Stimulated activated CD4-positive, alpha-beta T cell treated with anti-CD3 and anti-CD28 coated beads, Interleukin-4, amount 100 ng/mL, for 4 hours (primary cell): ENCODE measurements at places on chromosomes 5 and 9.

- no peak for DNase-seq
These were observed 6.2 kb downstream of the RBM22 start for GRCh38 chr5:150694612-150695011.

DNA sequence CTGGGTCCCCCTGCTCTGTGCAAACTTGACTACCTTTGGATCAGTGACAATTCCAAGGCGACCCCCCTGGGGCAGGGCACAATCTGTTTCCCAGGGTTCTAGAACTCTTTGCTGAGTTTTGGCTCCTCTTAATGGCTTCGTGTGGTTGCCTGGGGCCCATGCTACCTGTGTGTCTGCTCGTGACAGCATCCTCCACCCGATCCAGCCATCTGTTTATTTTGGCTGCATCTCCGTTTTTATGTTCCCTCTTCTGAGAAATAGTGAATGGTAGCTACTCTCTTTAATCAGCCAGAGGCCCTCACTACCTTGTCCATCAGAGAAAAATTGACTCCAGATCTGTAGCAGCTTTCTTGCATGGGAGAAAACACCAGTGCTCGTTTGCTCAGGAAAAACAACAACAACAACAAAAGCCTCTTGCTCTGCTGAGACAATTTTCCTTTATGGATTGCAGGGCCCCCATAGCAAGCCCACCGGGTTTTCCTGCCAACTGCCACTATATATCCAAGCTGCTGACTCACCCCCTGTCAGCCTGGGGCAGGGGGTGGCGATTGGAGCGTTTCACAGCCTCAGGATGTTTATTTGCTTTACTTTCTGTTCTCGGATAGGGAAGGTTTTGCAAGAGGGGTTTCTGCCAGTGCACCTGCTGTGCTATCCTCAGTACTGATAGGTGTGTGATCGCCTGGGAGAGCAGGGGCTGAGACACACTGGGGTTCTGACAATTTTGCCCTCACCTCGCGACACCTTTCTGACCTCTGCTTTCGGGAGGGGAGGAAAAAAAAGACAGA is 607.8 kb downstream of the BNC2 start:
- DNase-seq = no peak

DNA sequence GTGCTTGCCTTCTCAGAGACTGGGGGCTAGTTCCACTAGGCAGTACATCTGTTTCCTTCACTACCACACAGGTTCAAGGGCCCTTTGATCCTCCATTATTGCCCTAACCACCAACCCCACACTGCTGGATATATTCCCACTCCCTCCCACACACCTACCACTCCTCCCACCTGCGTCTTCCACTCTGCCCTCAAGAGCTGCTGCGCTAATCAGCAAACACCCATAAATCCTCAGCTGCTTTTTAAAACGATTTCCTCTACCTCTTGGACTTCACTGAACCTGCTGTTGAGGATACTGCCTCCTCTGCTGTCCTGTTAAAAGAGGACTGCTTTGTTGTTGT is 120.9 kb downstream of the MAPKAP1 start:
- DNase-seq = no peak

GRCh38 chr9:86968258-86968920 is 21.1 kb upstream of the GAS1 start:
- no peak for DNase-seq

DNA sequence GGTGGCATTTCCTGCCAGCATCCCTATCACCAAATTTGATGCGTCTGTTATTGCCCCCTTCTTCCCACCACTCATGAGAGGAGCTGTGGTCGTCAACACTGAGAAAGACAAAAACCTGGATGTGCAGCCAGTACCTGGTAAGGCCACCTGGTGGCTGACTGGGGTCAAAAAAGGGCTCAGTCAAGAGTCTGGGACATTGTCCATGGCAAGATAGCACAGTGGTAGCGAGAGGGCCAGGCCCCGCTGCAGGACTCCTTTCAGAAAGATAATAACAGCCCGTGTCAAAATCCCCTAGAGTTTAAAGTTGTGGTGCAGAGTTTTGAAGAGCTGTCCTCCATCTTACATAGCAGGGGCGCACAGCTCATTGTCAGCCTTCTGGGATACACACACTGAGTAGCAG is 40.8 kb downstream of the CSF1R start:
- no peak for DNase-seq

DNA sequence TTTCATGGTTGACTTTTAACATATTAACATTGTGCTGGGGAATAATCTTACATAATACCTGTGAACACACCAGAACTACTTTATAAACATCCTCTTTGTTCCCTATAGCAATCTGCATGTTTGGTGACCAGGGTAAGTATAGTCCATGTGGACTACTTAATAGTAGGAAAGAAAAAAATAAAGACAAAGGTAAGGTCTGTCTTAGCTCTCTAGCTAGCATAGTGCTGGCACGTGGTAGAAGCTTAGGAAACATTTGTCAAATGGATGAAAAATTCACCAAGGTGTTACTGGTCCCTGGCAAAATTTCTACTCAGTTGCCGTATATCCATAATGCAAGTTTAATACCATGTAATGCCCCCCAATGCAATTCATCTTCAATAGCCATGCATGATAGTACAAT is 78.6 kb upstream of the ABCA1 start:
- DNase-seq = no peak

DNA sequence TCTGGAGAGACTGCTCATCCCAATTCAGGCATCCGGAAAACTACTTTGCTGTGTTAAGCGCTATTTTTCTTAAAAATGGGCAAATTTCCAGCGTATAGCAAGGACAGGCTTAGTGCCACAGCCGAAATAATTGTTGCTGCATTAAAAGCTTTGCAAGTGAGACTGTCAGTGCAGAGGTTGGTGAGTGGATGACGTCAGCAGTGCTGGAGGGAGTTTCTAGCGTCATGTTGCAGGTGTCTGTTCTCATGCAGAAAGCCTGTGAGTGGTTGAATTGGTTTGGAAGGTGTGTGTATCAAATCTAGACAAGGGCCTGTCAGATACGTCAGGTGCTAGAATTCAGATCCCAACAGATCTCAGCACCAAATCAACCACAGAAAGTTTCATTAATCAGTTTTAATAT is 204.4 kb downstream of the TRIO start:
- DNase-seq = no peak

DNA sequence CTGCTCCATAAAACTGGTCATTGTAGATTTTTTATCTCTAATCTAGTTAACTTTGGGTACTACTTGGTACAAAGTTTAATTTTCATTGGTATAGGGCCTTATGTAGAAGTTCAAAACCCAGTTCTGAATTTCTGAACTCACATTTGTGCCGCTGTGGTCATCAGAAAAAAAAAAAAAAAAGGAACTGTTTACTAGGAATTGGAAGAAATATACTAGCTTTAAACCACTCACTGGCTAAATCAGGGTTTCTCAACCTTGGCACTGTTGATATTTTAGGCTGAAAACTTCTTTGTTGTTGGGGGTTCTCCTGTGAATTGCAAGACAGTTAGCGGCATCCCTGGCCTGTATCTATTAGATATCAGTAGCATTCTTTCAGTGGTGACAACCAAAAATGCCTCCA is 4.1 kb upstream of the ZFYVE16 start:
- no peak for DNase-seq

- DNase-seq = peak; percentile 80
These were observed 3.0 kb downstream of the GRK6 start for GRCh38 chr5:177429248-177430040.

- no peak for DNase-seq
These were observed 4.4 kb upstream of the NDUFB6 start for GRCh38 chr9:32577316-32577715.

DNA sequence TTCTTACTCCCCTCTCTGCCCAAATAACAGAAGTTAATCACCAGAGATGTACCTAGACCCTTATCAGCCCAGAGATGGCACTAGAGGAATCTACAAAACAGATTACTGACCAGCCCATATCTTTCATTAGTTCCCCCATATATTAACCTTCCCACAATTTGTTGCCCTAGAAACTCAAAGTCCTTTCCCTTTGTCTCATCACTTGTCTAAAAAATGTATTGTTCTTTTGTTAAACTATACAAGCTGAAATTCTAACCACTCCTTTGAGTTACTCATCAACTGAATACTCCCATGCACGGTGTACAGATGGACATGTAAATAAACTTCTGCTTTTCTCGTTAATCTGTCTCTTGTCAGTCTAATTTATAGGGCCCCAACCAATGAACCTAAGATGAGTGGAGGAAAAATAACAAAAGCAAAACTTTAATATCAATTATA is 130.9 kb downstream of the CCDC192 start:
- no peak for DNase-seq

DNA sequence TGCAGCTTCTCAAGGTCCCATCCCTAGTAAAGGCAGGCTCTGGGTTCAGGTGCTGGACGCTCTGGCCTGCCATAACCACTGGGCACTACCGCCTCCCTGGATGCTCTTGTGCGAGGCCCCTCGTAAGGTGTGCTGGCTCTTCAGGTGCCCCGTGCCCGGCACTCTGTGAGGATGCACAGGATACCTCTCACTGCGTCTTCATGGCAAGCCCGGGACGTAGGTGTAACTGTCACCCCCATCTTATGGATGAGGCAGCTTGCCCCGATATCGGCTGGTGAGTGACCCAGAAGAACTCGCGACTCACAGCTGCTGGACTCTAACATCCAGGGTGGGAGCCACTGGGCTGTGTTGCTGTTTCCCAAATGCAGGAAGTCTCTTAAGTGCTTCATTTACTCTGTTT is 79.0 kb downstream of the GTF3C4 start:
- DNase-seq = no peak

DNA sequence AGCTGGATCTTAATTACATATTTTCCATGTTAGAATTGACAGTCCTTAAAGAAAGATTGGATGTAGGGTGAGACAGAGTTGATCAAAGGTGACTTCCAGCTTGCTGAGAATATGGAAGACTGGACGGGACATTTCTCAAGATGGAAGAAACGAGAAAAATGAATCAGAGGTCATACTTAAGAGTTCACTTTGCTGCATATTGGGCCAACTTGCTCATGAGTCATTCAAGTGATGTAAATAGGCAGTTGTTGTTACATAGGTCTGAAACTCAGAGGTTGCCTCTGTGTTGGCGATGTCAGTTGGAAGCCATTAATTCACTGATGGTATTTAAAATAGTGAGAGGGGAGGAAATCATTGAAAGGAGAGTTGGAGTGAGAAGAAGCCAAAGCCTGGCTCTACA is 132.8 kb downstream of the CD180 start:
- no peak for DNase-seq

GRCh38 chr9:106753155-106753671 is 109.8 kb upstream of the ZNF462 start:
- no peak for DNase-seq

DNA sequence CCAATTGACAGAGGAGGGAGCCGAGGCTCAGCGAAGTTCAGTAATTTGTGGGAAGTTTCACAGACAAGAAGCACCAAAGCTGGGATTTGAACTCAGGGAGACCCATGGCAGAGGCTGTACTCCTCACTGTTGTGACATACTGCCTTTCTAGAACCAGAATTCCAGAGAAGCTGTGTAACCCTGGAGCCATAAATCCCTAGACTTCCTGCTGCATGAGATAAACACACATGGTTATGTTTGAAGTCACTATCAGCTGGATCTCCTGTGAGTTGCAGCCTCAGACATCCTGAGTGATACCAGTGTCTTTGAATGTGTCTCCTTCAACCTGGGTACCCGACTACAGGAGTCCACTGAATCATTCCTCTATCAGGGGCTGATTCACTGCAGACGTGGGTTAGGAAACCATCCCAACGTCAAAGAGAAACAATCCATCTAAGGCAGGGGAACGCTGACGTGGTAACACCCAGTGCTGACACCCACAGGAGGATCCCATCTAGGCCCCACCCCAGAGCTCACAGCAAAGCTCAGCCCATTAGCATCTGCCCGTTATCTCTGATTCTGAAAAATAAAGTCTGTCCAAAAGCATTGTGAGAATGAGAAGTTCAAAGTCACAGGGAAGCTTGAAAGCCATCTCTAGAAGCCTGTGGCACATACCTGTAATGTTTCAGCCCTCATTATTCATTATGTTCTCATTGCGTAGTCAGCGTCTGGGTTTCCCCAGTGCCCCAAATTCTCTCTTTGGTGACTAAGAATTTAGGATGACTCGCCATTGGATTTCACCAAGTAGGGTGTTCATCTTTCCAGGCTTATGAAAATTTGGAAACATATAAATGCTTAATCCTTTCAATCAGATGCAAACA is 36.3 kb upstream of the BASP1 start:
- no peak for DNase-seq

- DNase-seq = no peak
These were observed 214.7 kb upstream of the NR4A3 start for GRCh38 chr9:99606957-99607356.

- no peak for DNase-seq
These were observed 80.2 kb downstream of the ARRDC3 start for GRCh38 chr5:91302958-91303357.

DNA sequence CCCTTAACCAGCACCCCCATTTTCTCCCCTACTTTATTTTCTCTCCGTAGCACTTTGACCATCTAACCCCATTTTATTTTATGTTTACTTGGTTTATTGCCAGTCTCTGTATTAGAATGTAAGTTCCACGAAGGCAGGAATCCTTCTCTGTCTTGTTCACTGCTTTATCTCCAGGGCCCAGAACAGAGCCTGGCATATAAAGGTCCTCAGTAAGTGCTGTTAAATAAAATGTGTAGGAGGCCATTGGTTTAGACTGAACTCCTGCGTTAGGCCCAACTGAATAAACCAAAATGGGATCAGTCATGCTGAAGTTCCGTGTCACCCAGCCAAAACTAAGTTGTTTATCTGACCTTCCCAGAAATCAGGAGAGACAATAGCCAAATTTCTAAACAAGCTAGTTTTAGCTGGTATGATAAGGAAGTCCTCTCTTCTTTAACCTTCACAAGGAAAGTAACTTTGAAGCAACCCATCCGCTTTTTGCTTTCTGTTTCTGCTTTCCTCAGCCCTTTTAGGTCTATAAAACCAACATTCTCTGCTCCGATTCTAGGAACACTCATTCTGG is 29.0 kb upstream of the CCNJL start:
- DNase-seq = no peak

DNA sequence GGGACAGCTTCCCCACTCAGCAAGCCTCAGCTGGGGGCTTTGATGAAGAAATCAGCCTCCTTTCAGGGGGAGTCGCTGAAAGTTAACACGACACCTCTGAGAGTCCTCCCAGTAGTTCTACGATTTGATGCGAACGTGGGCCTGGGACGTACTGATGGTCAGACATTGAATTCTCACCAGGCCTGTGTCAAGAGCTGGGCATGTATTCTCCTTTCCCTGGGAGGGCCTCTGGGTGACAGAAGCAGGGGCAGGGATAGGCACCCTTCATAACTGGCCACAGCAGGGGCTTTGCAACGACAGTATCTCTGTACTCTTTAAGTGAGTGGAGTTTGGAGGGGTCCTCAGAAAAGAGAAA is 15.6 kb upstream of the COL5A1 start:
- no peak for DNase-seq
